ENCODE measurements at places on chromosomes 16 and 17.

- no peak for DNase-seq
Observed at GRCh38 chr16:8739989-8740704, 57.3 kb downstream of the TMEM186 start.

GRCh38 chr17:79619636-79620206 is 8.9 kb upstream of the RBFOX3 start:
- no peak for DNase-seq

DNA sequence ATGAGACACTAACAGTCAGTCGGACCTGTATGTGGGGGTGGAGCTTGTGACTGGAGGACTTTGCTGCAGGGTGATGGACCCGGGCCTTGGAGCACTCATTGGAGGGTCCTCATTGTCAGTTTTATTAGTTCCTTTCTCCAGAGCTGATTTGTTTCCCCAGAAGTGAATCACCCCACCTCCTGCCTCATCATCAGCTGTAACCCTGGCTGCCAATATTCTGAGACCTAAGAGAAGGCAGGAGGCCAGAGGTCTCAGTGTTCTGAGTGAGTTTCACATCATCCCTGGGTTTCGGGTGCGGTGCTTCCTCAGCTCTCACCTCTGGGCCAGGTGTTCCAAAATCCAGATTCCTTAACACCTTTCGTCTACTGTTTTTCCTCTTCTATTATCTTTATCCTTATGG is 49.9 kb upstream of the KIFC3 start:
- no peak for DNase-seq

GRCh38 chr16:4194661-4195060 is 47.2 kb downstream of the SRL start:
- DNase-seq: no peak

- DNase-seq: no peak
Observed at GRCh38 chr16:8063159-8063558, 527.2 kb downstream of the TMEM114 start.

- DNase-seq: peak; percentile 99
Observed at GRCh38 chr17:16380640-16381495, at the start of gene UBB. Gene UBB, plus strand, starts transcription at chr17:16381091. Its CDS starts 817 bp downstream, at chr17:16381908.

DNA sequence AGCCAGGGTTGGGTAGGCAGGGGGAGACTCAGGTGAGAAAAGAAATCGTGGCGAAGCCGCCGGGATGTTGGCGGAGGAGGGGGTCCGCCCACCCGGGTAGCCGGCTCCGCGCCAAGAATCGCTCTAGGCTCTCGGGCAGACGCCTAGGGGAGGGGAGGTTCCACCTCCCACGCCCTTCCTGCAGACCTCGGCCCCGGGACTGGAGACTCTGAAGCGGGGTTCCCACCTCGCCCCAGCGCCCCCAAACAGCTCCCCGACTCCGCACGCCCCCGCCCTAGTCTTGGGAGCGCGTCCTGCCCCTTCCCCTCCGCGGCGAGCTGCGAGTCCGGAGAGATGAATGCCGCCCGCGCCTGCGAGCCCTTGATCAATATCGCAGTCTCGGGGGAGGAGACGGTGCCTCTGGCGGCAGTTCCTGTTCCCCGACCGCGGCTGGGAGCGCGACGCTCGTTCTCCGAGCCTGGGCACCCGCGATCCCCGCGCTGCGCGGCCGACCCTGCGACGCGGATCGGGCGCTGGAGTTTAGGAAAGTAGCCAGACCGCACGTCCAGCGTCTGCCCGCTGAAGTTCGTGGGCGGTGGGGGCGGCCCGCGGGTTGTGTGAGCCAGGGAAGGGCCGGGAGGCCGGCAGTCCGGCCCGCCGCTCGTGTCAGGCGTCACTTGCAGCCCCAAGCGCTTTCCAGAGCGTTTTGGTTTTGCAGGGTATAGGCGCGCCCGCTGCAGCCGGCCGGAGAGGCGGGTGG is 790 bp downstream of the CRHR1 start:
- no peak for DNase-seq

GRCh38 chr17:5516060-5516792 is 29.9 kb downstream of the MIS12 start:
- peak; percentile 96 for DNase-seq

GRCh38 chr16:55640701-55641327 is 15.0 kb upstream of the SLC6A2 start:
- DNase-seq: no peak

GRCh38 chr17:72467841-72468653 is 347.2 kb downstream of the SOX9 start:
- peak; percentile 64 for DNase-seq

- no peak for DNase-seq
Observed at GRCh38 chr16:10581507-10581906, 1.1 kb upstream of the EMP2 start.

- DNase-seq: no peak
Observed at GRCh38 chr16:67650023-67650422, 5.1 kb downstream of the CARMIL2 start.

DNA sequence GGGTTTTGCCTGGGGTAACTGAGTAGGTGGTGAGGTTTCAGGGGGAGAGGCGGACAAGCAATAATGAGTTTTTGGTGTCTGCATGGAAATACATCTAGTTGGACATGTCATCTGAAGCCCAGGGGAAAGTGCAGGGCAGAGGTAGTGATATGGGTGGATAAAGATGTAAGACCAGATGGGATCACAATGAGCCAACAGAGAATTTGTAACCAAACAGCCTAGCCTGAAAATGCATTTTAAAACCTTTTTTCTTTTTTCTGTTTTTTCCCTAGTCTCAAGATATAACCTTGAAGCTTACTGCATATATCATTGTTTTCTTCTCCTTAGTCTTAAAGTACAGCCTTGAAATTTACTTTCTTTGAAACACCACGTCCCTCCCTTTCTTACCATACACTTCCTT is 3.7 kb upstream of the ZNF19 start:
- DNase-seq: no peak

DNA sequence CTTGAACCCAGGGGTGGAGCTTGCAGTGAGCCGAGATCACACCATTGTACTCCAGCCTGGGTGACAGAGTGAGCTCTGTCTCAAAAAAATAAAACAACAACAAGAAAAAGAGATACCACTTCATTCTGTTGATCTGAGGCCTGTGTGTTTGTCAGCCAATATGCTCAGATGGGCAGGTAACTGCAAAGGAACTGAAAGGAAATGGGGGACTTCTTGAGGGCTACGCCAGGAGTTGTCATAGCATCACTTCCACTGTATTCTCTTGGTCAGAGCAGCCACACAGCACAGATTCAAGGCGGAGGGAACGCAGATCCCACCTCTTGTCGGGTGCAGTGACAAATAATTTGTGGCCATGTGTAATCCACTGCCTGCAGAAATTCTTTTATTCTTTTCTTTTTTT is 73.9 kb upstream of the AKTIP start:
- DNase-seq: no peak

- no peak for DNase-seq
Observed at GRCh38 chr17:2852221-2852620, 56.0 kb downstream of the RAP1GAP2 start.

DNA sequence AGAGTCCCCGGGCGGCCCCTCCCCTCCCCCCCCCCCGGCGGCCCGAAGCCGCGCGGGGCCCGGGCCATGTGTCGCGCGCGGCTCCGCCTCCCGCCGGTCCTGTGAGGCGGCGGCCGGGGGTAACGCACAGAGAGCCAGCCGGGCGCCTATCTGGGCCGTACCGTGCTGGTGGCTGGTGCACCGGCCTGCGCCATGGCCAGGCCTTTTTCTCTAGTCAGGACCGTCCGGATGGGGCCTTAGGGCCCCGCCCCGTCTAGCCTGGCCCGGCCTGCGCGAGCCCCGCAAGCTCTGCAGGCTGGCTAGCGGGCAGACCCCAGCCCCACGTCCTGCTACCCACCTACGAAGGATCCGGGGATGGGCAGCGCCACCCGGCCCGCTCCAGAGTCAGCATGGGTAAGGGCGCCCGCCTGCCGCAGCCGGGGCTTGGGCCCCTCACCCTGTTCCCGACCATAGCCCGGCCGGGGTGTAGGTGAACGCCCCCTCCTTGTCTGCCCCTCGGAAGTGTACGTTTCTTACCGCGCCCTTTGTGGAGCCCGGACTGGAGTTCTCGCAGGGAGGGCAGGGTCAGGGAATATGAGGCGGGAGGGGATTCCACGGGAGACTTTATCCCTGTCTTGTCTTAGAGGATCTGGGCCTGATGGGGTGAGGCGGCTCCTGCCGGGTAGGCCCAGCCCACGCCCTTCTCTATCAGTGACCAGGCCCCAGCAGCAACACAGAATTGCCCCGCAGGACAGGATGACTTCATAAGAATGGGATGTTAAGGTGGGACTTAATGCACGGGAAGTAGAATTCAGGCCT is at the start of gene CENPT:
Gene CENPT, minus strand, starts transcription at position 630 of the 798 bp plus-strand sequence. CDS start 13,834 bp downstream, outside the sequence.
- peak; percentile 57 for DNase-seq

DNA sequence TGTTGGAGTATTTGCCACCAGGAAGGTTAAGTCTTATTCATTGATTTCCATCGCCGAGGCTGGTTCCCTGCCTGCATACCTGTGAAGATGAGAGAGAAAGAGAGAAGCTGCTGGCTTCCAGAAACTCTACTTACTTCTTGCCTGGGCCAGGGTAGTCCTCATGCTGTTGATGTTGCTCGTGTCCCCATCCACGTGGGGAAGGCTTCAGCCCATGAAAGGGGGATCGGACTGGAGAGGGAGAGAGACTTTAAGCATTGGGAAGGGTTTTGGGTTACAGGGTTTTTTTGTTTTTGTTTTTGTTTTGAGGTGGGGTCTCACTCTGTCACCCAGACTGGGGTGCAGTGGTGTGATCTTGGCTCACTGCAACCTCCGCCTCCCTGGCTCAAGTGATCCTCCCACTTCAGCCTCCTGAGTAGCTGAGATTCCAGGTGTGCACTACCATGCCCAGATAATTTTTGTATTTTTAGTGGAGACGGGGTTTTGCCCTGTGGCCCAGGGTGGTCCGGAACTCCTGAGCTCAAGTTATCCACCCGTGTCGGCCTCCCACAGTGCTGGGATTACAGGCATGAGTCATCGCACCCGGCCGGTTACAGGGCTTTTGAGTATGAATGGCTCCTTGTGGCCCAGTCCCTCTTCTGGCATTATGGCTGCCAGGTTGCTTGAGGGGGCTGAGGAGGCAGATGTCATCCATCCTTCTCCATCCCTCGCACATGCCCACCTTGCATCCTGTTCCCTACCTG is 26.6 kb downstream of the ITGB3 start:
- DNase-seq: peak; percentile 52

- no peak for DNase-seq
Observed at GRCh38 chr17:2388683-2389055, 12.2 kb downstream of the MNT start.

DNA sequence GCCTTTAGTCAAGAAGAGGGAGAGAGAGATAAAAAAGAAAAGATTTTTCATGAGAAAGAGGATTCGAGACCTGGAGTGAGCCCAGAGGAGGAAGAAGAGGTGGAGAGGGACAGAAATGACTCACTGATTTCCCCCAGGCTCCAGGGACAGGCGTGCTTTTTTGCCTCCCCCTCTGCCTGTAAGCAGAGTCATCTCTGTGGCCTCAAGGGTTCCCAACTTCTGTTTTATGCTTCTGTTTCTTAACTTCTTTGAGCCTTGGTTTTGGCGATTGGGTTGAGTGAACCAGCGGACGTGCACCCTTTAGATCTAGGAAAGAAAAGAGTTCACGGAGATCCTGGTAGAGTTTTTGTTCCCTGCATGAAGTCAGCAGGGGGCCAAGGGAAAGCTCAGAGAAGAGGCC is 147.9 kb upstream of the NOL11 start:
- DNase-seq: no peak

DNA sequence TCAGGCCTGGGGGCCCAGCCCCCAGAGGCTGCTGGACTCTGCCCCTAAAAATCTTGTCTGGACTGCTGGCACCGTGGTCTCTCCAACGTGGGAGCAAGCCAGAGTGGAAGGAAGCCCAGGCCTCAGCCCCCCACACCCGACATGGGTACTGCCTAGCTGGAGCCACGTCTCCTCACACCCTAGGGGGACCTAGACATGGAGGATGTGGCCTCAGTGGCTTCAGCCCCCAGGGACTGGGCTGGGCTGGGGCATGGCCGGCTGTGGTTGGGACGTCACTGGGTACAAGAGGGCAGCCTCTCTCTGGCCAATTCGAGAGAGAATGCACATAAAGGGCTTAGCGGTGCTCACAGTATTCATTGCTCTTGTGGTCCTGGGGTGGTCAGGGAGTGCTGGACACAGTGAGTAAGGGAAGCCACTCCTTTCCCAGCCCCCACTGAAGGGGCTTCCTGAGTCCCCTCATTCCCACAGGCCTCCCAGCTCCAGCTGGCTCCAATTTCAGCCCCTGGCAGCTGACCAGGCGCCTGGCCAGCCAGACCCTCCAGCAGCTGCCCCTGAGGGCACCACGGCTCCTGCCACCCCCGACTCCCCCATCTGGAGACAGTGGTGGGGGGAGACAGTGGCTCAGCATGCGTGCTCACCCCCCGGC is 1.1 kb downstream of the CDH15 start:
- DNase-seq: no peak

- peak; percentile 22 for DNase-seq
Observed at GRCh38 chr16:53611179-53611696, 92.4 kb downstream of the RPGRIP1L start.

GRCh38 chr17:16191604-16192003 is 23.7 kb downstream of the NCOR1 start:
- DNase-seq: no peak

- DNase-seq: no peak
Observed at GRCh38 chr17:9520649-9521048, 55.0 kb downstream of the STX8 start.

GRCh38 chr17:50683434-50684287 is 24.1 kb downstream of the ANKRD40 start:
- DNase-seq: no peak

DNA sequence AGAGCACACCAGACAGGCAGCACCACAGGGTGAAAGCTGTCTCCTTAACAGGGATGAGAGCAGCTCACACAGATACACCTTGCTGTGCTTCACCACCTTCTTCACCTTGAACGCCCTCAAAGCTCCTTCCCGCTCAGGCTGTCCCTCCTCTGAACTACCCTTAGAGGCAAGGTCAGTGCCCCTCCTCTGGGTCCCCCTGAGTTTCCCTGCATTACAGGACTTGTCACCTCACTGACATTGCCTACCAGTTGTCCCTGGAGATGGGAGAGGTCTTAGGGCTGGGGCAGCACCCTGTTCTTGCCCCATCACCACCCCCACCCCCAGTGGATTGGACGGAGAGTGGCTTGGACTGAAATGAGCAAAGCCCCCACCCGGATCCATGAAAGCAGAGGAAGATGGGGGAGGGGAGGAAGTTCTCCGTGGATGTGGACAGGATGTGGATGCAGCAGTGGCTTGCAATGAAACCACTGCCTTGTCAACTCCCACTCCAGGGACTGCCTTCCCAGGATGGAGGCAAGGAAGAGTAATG is 73.2 kb upstream of the CDH5 start:
- no peak for DNase-seq
